ENCODE measurements at places on chromosomes 6 and 20.
A peak's percentile ranks its signal among the peaks of the same experiment; 100 is the strongest.

DNA sequence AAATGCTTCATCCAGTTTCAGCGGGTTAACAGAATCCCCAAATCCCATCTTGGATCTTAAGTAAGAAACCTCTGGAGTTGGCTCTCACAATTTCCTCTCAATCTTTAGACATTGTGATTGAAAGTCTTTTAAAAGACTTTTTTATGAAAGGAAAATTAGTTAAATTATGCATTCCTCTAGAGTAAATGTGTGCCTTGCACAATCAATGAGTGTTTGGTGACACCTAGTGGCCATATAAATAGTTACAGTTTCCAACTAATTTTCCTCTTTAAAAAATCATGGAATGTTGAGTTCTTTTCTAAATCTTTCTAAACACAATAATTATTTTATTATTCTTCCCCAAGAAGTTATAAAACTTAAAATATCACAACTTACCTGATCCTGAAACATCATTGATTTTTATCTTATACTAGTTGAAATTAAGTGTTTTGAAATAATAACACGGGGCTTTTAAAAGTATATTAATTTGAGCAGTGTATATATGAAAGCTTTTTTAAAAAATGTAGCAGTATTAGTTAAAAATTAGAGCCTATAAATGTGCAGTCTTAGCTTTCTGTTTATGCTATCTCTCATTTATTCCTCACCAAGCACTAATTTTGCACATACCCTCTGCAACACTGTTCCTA is 66.4 kb downstream of the PKHD1 start:
- peak overlapping the region; percentile 71 for H3K27ac ChIP-seq
- H3K4me3 ChIP-seq = no peak overlapping the region
- no peak for DNase-seq
- H3K27me3 ChIP-seq = no peaks in the 10 kb centered on the region
- H3K36me3 ChIP-seq = no peaks in the 10 kb centered on the region

DNA sequence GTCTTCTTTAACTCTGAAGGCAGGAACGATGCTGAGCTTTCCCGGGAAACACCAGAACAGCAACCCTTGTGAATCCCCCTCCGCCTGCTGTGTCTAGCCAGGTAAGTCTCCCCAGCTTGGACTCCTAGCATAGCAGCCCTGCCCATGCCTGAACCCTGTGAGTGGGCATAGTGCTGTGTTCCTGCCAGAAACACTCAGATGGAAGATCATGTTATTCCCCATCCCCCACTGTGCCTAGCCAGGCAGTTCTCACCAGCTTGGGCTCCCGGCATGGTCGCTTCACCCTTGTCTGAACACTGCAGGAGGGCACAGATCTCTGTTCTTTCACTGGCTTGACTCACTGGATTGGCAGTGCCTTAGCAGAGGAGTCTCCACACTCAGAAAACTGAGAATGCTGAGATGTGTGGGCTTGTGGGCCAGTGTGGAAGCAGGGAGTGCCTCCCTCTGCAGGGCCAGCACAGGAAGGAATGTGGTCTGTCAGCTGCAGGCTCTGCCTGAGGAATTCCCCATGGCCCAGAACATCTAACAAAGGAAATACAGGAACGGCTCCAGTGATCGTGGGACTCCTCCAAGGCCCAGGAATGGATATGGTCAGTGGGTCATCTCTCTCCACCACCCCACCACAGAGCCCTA is 440.1 kb upstream of the ADGRB3 start:
- H3K36me3 ChIP-seq = no peaks in the 10 kb centered on the region
- H3K4me3 ChIP-seq = no peak overlapping the region
- no peaks in the 10 kb centered on the region for H3K27me3 ChIP-seq

DNA sequence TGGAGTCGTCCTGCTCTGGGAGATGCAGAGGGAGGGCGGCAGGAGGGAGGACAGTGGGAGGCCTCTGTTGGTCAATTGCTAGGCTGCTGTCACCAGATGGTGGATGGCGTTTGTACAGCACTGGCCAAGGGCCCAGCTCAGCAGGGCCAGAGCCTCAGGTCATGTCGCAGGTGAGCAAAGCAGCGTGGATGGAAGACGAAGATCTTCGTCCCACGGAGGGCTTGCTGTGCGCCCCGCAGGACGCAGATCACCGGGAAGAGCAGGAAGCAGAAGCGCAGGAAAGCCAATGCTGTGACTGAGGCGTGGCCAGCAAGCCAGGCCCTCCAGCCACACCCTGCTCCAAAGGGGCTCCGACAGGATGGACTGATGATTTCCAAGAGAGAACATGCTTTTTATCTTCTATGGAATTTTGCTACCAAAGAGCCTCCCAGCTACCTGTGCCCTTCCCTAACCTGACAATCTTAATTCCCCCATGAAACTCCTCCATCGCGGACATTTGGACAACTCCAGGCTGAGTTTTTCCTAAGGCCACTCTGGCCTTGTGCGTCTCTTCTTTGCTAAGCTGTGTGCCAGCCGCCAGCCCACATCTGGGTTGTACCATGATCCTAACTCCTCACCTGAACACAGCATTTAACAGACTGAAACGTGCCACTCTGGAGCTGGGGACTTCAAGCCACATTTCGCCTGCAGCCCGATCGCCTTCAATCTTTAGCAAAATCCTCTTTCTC is 3.5 kb upstream of the SLCO4A1 start:
- DNase-seq = no peak
- no peaks in the 10 kb centered on the region for H3K36me3 ChIP-seq
- H3K27ac ChIP-seq = no peak overlapping the region
- H3K4me3 ChIP-seq = no peak overlapping the region
- no peaks in the 10 kb centered on the region for H3K4me1 ChIP-seq
- no peaks in the 10 kb centered on the region for H3K27me3 ChIP-seq

DNA sequence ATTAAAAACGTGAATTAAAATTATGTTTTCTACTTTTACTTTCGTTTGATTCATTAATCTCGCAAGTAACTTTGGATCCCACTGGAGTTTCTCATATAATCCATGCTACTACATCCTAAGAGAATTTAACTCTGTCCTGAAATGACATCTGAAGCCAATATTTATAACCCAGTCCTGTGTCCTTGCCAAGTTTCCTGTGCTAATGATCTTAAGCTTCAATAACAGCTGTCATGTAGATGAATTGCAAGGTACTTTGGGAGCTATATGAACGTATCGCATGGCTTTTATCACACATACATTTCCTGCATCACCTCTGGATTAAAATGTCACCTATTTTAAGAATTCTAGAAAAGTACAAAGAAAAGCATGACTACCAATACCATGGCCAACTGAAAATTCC is 833.8 kb upstream of the CITED2 start:
- no peak overlapping the region for H3K27ac ChIP-seq
- no peak for DNase-seq
- H3K4me3 ChIP-seq = no peak overlapping the region
- H3K27me3 ChIP-seq = no peaks in the 10 kb centered on the region

GRCh38 chr6:617456-618100 is 39.3 kb downstream of the HUS1B start:
- H3K4me1 ChIP-seq = no peaks in the 10 kb centered on the region
- no peak overlapping the region for H3K27ac ChIP-seq
- H3K36me3 ChIP-seq = no peaks in the 10 kb centered on the region
- H3K4me3 ChIP-seq = no peak overlapping the region
- DNase-seq = no peak
- no peaks in the 10 kb centered on the region for H3K27me3 ChIP-seq

DNA sequence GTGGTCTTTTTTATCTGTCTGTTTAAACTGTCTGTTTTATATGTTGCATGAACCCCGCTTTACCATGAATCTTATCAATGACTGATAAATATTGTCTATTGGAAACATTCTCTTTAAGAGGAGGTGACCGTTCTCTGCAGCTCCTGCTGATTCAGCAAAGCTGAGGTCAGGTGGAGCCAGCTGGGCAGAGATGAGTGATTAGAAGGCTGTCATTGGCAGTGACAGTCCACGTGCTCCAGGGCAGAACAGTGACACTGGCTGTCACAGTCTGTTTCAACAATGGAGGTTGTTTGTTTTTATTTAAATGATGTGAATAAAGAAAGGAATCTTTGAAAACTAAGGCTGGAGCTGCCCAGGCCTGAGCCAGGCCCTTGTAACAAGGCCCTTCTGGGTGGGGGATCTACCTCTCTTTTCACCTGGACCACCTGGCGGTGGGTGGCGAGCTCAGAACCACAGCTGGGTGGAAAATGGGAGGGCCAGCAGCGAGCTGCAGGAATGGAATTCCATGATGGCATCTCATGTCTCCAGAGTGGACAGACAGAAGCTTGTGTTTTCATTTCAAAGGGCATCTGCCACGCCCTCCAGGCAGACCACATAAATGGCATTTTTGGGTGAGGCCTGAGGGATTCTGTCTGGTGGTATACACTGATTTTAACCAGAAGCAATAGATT is 12.6 kb downstream of the SYNJ2 start:
- no peak overlapping the region for H3K4me3 ChIP-seq
- no peaks in the 10 kb centered on the region for H3K27me3 ChIP-seq
- H3K27ac ChIP-seq = no peak overlapping the region

DNA sequence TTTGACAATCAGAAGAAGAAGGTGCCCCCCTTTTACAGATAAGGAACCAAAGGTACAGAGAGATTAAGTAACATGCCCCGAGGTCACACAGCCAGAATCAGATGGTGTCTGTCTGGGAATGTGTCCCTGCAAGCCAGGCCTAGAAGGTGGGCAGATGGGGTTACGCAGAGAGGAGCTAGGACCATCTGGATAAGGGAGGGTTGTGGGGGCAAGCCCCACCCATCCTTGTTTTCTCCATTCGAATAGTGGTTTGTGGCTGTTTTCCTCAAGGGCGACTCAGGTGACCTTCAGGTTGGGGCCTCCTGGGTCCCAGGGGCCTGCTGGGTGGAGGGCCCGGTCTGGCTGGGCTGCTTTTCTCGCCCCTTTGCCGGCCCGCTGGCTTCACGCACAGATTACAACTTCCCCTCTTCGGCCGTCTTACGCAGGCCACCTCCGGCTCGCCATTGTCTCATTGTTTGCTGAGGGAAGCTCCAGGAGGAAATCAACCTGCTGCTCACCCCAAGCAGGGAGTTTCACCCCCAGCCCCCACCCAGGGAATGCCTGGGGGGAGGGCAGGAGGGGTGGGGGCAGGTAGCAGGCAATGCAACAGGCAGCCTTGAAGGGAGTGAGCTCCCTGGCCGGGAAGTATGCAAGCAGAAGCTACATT is 30.8 kb upstream of the CSNK2A1 start:
- no peak overlapping the region for H3K4me3 ChIP-seq
- DNase-seq = no peak
- no peaks in the 10 kb centered on the region for H3K27me3 ChIP-seq
- no peaks in the 10 kb centered on the region for H3K4me1 ChIP-seq
- no peaks in the 10 kb centered on the region for H3K36me3 ChIP-seq
- no peak overlapping the region for H3K27ac ChIP-seq

DNA sequence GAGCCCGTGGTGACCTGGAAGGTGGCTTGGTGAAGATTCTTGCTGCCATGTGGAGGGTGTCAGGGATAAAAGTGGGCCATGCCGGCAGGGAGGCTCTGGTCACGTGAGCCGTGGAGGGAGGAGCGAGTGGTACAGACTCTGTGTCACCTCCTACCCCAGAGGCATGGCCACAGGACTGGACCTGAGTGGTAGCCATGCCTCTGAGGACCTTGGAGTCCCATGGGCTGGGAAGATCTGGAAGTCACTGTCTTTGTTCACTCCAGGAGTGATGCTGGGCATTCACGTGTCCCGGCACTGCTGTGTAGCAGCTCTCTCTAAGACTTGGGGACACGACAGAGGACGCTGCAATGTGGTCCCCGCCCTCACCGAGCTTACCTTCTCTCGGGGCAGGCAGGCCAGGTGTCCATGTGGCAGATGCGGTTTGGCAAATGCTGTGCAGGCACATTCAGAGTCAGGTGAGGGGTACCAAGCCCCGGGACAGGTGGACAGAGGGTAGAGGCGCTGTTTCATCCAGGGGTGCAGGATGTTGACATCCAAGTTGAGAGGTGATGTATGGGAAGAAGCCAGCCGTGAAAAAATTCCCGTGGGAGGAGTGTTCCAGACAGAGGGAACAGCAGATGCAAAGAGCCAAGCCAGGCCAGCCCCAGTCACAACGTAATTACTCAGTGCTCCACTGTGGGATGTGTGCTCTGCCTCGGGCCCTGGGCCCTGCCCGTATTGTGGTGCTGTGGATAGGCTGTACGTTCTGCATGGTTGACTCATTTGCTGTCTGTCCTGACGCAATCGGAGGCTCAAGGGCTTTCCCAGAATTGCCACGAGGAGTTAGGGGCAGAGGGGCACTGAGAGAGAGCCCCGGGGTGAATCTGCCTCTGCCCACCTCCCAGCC is 307.8 kb downstream of the TAF4 start:
- H3K36me3 ChIP-seq = no peaks in the 10 kb centered on the region
- no peak overlapping the region for H3K4me3 ChIP-seq
- H3K27me3 ChIP-seq = no peaks in the 10 kb centered on the region
- H3K4me1 ChIP-seq = no peaks in the 10 kb centered on the region
- H3K27ac ChIP-seq = no peak overlapping the region

DNA sequence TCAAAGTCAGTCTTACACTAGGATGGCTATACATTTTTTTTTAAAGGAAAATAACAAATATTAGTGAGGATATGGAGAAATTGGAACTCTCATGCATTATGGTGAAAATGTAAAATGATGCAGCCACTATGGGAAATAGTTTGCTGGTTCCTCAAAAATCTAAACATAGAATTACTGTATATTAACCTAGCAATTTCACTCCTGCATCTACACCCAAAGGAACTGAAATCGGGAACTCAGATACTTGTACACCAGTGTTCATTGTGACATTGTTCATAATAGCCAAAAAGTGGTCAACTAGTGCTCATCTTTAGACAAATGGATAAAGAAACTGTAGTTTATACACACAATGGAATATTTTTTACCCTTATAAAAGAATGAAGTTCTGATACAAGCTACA is 110.7 kb downstream of the UTRN start:
- no peak overlapping the region for H3K27ac ChIP-seq
- no peaks in the 10 kb centered on the region for H3K4me1 ChIP-seq
- no peaks in the 10 kb centered on the region for H3K27me3 ChIP-seq
- H3K4me3 ChIP-seq = no peak overlapping the region
- H3K36me3 ChIP-seq = no peaks in the 10 kb centered on the region

- H3K36me3 ChIP-seq = no peaks in the 10 kb centered on the region
- DNase-seq = no peak
- H3K27me3 ChIP-seq = no peaks in the 10 kb centered on the region
- H3K27ac ChIP-seq = no peak overlapping the region
- H3K4me1 ChIP-seq = no peaks in the 10 kb centered on the region
- H3K4me3 ChIP-seq = no peak overlapping the region
Measured at GRCh38 chr6:159197251-159197650, 28.1 kb downstream of the FNDC1 start.

DNA sequence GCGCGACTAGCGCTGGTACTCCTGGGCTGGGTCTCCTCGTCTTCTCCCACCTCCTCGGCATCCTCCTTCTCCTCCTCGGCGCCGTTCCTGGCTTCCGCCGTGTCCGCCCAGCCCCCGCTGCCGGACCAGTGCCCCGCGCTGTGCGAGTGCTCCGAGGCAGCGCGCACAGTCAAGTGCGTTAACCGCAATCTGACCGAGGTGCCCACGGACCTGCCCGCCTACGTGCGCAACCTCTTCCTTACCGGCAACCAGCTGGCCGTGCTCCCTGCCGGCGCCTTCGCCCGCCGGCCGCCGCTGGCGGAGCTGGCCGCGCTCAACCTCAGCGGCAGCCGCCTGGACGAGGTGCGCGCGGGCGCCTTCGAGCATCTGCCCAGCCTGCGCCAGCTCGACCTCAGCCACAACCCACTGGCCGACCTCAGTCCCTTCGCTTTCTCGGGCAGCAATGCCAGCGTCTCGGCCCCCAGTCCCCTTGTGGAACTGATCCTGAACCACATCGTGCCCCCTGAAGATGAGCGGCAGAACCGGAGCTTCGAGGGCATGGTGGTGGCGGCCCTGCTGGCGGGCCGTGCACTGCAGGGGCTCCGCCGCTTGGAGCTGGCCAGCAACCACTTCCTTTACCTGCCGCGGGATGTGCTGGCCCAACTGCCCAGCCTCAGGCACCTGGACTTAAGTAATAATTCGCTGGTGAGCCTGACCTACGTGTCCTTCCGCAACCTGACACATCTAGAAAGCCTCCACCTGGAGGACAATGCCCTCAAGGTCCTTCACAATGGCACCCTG is 1.6 kb downstream of the TPBG start:
- H3K27me3 ChIP-seq = peaks cover 9% of the 10 kb centered on the region
- H3K4me1 ChIP-seq = no peaks in the 10 kb centered on the region
- H3K36me3 ChIP-seq = no peaks in the 10 kb centered on the region
- no peak overlapping the region for H3K27ac ChIP-seq
- no peak for DNase-seq
